Naive B cell (primary cell): ENCODE measurements at places on chromosomes 12 and 14. TPM values are rescaled to one million over a fixed set of nuclear protein-coding genes. Genes with fewer than 3 reads are reported as not detected.

DNA sequence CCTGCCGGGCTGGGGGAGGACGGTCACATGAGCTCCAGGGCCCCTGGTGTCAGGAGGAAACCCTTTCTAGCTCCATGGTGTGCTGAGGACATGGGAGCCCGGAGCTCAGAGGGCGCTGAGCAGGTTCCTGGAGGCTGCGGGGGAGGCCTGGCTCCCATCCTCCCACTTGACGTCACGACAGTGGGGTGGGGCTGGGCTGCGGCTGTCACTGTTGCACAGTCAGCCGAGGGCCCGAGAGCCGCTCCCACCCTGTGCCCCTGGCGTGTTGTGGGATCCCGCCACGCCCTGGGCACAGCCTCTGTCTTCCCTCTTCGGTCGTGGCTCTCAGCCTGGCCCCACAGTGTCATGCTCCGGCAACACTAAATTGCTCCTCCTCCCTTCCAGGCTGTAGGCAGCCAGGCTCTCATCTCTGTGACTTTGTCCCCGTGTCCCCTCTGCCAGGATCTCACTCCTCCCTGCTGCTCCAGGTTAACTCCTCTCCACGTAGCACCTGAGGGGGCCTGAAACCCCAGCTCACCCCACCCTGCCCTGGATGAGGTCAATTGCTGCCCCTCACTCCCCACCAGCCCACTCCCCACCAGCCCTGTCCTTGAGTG is 33.0 kb downstream of the BEGAIN start:
- no peak for DNase-seq

- DNase-seq: peak; percentile 100
These were observed at the start of gene DENR for GRCh38 chr12:122752464-122753318. Gene DENR, plus strand, starts transcription at chr12:122752824. Its CDS starts 878 bp downstream, at chr12:122753702.

- peak; percentile 66 for DNase-seq
These were observed 50.0 kb downstream of the KDM2B start for GRCh38 chr12:121530600-121531355.

- no peak for DNase-seq
These were observed 523 bp downstream of the GTF2H3 start for GRCh38 chr12:123634142-123634561.

DNA sequence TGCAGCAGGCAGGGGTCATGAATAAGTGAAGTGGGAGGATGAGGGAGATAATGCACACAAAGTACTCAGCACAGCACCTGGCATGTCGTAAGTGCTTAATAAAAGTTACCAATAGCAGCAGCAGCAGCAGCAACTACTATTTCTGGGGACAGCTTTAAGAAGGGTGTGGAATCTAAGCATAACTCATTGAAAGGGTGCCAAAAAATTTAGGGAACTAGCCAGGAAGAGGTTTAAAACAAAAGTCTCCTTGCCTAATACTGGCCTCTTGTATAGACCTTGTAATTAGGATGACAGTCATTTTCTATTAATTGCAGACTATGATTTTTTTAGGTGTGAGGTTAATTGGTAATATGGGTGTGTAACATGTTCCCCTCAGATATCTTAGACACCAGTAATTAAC is 179.9 kb downstream of the PTPN11 start:
- no peak for DNase-seq

DNA sequence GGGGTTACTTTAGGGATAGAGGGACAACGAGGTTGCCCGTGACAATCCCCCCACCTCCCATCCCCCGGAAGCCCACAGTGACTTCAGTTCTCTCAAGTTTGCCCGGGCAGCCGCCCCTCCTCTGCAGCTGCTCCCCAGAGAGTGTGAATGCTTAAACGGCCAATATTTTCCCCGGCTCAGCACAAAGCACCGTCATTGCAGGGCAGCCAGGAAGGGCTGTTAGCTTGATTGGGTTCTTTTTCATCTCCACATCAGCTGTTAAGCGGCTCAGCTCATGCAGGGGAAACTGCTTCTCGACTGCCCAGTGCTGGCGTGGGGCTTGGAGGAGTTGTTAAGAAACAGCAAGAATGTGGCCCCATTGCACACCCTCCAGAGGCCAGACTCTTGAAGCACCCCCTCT is 120.5 kb upstream of the NCOR2 start:
- no peak for DNase-seq

ARG2 gene
- polyA plus RNA-seq: 0.84 TPM

DNA sequence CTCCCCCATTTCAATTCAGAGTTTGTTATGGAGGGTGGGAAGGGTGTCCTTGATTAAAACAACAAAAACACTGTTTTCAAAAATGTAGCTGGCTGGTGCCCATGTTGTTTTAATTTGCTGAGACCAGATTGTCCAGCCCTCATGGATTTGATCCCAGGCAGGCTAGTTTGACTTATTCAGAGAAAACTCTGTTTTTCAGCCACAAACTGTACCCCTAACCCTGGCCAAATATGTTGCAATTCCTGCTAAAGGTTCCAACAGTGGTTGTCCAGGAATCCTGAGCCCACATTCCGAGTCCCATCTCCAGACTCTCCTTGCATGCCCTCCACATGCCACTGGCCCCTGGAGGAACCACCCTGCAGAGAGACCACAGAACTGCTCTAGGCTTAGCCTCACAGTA is 36.0 kb downstream of the MAP1LC3B2 start:
- DNase-seq: no peak

DNA sequence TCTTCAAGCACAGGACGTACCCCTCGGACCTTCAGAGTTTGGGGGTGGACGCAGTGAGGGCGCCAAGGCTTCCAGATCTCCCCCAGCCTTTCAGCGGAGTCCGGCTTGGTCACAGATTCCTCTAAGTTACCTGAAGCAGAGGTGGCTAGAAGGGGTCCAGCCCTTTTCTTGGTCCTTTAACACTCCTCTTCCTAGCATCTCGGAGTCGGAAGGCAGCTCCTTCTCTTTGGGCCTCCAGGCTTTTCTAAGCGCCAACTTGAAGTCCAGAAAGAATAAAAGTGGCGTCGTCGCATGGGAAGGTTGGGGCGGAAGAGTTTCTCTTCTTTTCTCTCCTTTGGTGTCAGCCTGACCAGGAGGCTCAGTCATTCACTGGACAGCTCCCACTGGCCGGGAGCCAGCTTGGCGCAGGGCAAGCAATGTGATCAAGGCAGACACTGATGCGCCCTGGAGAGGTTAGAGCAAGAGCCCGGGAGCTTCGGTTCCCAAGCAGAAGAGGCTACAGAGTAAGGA is 9.6 kb downstream of the OR6S1 start:
- no peak for DNase-seq

GRCh38 chr14:62301911-62302310 is 539.7 kb downstream of the SNAPC1 start:
- DNase-seq: no peak

DNA sequence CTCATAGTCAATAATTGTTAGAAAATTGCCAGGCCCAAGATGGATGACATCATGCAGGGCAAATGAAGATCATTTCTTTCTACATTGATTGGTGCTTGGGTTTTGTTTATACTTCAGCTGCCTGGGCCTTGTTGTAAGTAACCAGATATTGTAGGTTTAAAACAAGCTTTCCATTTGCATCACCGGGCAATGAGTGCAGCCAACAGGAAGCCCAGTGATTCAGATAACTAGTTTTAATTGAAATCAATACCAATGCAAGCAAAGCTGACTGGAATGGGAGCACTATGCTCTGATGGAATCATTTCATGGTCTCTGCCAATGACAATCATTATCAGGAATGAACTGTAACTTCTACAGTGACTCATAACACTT is 279.3 kb downstream of the DUSP6 start:
- no peak for DNase-seq

ELK3 gene
- 12.1 TPM for polyA plus RNA-seq

GRCh38 chr12:99847936-99848335 is 136.8 kb downstream of the ANKS1B start:
- DNase-seq: no peak

GRCh38 chr14:95063391-95063790 is 93.9 kb downstream of the DICER1 start:
- DNase-seq: no peak

LMNTD1 gene
- polyA plus RNA-seq: not detected

TRPV4 gene
- polyA plus RNA-seq: not detected

MYO1H gene
- not detected for polyA plus RNA-seq

- DNase-seq: no peak
These were observed 206.4 kb downstream of the PTPRO start for GRCh38 chr12:15528666-15529065.

DNA sequence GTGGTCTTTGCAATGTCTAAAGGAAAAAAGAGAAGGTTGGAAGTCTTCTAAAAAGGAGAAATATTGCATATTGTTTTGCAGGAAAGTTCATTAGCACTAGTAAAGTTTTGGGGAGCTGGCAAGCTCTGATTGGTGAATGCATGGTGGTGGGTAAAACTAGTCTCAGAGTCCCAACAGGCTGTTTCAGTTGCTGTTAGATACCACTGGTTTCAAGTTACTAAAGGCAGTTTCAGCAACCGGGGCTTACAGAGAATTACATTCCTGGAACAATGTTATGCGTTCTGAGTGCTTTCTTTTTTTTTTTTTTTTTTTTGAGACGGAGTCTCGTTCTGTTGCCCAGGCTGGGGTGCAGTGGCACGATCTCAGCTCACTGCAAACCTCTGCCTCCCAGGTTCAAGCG is 208.2 kb downstream of the EPS8 start:
- DNase-seq: no peak

DNA sequence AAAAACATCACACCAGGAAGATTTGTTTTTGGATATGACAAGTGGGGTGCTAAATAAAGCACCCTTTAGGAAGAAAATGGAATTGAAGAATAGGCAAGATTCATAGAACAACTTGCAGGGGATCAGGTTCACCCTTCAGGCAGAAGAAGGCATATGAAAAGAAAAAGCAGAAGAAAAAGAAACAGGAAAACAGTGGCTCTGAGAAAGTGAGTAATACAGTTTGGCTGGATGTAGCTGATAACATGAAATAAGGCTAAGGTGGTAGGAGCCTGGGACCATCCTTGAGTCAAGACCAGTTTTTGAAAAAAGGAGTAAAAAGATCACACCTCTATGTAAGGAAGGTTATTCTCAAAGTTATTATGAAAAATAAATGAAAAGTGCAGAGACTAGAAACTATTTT is 42.4 kb downstream of the TRIP11 start:
- DNase-seq: no peak

GLT8D2 gene
- polyA plus RNA-seq: 0.66 TPM

MTRFR gene
- polyA plus RNA-seq: 27.9 TPM

- DNase-seq: no peak
These were observed 6.6 kb downstream of the ERBB3 start for GRCh38 chr12:56086608-56087007.

GRCh38 chr14:68874746-68875155 is 81.9 kb upstream of the ZFP36L1 start:
- no peak for DNase-seq

DNA sequence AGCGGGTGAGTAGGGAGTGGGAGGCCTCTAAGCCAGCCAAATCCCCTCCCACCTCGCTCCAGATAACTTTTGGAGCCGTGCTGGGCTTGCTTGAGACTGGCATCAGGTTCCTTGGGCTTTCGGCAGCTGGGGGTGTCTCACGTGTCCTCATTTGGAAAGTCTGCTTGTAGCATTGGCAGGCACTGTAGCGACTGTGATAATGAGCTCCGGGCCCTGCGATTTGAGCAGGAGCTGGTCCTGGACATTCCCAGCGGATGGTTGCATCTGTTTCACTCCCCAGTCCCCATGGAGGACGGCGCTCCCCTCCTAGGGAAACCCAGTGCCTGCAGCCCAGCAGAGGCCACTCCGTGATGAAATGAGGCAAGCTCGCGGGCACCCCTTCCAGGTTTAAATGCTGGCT is 49.4 kb downstream of the DGLUCY start:
- no peak for DNase-seq

DNA sequence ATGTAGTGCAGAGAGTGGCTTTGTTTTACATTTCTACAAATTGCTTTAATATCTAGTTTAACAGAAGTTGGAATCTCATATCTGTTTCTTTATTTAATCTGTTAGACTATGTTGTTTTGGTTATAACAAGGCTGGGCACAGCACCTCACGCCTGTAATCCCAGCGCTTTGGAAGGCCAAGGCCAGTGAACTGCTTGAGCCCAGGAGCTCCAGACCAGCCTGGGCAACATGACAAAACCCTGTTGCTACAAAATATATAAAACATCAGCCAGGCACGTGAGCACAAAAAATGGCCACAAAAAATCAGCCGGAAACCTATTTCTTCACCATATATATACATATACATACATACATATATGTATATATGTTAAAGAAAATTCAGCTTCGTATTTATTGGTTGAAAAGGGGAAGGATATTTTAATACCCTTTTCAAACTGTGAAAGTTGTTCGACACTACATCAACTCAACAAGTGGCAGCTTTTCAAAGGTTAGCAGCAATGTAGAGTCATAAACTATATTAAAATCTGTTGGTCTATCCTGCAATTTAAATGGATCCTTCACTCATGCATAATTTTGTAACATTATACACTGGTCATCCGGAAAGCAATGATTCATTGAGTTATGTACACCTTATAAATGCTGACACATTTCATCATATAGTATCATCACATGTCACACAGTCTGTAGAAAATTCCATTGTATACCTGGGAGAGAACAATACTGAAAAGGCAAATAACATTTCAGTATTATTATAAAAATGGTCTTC is 7.1 kb downstream of the NR2C1 start:
- DNase-seq: no peak

SLC38A4 gene
- polyA plus RNA-seq: not detected

SYCP3 gene
- polyA plus RNA-seq: 0.74 TPM

GRCh38 chr12:72368298-72368697 is 96.1 kb downstream of the TRHDE start:
- no peak for DNase-seq

DNA sequence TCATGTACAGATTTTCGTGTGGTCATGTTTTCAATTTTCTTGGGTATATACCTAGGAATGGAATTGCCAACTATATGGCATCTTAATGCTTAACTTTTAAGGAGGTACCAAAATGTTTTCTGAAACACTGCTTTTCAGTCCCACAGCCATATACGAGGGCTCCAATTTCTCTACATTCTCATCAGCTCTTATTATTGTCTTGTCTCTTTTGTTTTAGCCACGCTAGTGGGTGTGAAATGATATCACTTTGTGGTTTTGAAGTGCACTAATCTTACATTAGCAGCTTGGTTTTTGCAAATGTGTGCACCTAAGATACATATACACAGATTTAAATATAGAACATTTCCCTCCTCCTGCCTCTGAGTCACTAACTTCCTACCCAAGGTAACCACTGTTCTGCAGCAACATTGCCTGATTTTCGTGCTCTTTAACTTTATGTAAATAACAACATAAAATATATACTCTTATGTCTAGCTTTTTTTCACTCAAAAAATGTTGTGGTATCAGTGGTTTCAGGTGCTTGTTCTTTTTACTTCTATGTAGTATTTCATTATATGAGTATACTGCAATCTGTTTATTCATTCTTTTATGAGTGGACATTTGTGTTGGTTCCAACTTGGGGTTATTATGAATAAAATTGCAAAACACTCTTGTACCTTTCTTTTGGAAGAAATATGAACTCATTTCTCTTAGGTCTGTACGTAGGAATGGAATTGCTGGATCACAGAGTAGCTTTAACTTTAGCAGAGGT is 73.1 kb downstream of the ZFP36L1 start:
- DNase-seq: no peak

DNA sequence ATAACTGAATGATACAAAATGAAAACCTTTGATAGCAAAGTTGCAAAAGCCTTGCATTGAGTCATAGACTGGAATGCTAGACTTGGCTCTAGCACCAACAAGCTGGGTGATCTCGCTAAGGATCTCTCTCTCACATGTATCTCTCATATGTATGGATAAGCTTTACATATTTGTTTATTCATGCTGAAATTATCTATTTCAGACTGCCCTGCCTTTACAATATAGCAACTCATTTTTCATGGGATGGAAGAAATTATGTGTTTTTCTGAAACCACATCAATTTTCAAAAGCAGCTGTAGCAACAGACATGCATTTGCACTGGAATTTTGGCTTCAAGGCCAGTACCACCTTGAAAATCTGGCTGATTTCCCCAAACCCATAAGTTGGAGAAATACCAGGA is 11.4 kb downstream of the RERG start:
- no peak for DNase-seq
